ENCODE measurements at places on chromosomes 7 and 10.

DNA sequence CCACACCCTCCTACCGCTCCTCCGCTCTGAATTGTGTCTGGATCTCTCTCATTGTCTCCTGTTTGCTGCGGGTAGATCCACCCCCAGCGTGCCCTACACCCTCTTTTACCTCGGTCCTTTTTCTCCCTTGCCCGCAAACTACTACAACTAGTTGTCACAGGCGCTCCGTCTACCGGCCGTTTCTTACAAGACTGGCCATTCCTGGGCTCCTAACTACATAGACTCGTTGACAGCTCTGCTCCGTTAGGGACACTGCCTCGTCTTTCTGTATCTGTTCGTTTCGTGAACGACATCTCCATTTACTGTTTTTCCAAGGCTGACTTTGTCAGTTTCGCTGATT is 786 bp downstream of the TAF3 start:
- DNase-seq: peak; percentile 12

- DNase-seq: no peak
Measured at GRCh38 chr7:148711191-148712102, 12.7 kb downstream of the CUL1 start.

DNA sequence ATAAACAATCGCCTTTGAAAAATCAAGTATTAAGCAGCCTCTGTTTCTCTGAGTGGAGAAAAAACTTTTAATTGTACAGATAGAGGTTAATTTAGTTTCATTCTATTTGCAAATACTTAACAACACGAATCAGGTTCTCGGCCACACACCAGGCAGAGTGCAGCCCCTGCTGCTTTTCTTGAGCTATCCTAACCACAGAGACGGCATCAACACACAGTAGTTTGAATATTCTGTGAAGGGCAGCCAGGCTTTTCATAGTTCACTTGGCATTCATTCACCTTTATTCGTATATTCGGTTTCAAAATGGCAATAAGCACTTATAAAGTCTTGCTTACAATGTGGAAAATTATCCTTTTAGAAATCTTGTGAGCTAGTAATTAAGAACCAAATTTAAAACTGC is 5.7 kb downstream of the ADARB2 start:
- DNase-seq: no peak

DNA sequence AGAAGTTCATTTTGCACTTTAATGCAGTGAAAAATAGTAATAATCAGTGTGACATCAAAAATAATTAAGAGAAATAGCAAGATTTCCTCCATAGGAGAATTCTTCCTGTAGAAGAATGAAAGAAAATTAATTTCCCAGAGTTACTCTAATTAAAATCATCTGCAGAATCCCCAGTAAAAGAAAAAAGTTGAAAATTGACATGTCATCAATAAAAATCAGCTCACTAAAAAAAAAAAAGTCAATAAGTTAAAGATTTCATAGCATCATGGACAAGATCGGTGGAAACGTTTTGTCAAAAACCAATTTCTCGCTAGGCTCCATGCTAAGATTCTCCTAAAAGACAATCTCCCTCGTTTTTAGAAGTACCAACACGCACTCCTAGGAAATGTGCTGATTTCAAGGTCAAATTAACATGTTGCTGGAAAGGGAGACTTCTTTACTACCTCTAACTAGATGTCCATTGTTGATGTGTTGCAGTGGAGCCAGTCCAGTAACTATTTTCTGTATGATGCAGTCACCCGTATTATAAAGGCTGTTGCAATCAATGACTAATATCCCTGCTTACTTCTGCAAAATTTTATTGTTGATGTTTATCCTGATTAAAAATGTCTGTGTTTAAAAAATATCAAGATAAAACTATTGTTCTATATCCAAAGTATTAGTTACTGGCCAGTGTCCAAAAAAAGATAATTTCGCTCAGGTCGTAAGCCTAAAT is 591.9 kb upstream of the MGMT start:
- DNase-seq: no peak

GRCh38 chr10:81900989-81901388 is 26.0 kb downstream of the NRG3 start:
- DNase-seq: no peak

- DNase-seq: no peak
Measured at GRCh38 chr10:120827251-120827875, 23.8 kb upstream of the WDR11 start.
